ENCODE measurements at places on chromosomes 4 and X.

GRCh38 chr4:8537041-8537461 lies 43.1 kb upstream of the GPR78 start:
- DNase-seq: no peak

DNA sequence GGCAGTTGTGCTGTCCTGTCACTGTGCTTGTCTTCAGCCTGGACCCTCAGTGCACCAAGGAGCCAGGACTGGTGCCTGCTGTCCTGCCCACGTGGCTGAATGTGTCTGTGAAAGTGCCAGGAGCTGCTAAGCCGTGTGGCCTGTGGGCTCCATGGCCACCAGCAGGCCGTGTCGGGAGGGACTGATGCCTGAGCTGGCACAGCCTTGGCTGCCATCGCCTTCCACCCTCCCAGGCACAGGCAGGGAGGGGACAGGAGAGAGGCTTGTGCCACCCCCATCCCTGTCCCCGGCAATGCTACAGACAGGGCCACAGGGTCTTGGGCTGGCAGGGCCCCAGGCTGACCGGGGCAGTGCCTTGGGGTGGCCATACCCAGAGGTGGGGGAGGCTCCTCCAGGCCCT lies 24.8 kb downstream of the DOK7 start:
- DNase-seq: no peak

DNA sequence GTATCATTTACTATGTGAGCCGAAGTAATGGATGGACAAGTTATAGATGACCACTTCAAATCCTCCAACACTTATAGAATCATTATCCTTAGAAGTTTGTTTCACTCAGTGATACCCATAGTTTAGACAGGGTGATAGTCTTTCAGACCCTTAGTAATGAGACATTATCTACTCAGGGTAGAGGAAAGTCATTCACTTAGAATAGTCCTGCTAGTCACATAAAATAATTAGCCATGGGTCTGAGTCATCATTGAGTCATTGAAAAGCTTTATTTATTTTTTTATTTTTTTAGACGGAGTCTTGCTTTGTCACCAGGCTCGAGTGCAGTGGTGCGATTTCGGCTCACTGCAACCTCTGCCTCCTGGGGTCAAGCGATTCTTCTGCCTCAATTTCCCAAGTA lies 321.7 kb upstream of the FSTL5 start:
- DNase-seq: no peak

DNA sequence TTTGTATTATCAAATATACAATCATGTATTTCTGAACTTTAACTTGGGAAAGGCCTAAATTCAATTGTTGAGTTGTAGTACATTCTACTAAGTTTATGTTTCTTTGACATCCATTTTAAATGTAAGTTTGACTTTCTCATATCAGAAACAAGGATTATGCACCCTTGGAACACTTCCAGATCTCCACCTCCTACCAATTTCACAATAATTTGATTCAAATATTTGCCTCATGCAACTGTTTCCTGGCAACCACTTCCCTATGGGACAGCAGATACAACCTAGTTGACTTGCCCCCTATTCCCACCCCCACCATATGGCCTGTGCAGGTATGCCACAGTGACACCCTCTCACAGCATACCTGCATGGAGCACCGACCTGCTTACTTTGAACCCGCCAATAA lies 506.4 kb upstream of the PABPC4L start:
- no peak for DNase-seq

GRCh38 chr4:26931451-26931850 lies 70.8 kb downstream of the STIM2 start:
- no peak for DNase-seq

GRCh38 chr4:8594097-8595038 lies 1.8 kb downstream of the CPZ start:
- no peak for DNase-seq

DNA sequence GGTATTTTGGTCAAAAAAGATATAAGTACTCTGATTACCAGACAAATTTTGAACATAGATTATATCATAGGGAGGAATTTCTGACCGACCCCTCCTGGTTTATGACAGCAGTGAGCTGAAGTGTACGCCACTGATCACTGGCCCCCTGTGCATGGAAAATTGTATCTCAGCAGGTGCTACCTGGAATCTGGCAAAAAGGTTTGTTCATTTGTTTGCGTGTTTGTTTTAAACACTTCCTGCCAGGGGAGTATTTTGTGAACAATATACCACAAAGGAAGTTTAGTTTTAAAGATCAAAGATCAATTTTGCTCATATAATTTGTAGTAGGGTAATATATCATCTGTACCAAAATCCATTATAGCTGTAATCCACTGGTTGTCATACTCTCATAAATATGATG lies 219.7 kb upstream of the TENM3 start:
- no peak for DNase-seq

GRCh38 chr4:28973587-28974350 lies 1746.4 kb upstream of the PCDH7 start:
- DNase-seq: no peak

DNA sequence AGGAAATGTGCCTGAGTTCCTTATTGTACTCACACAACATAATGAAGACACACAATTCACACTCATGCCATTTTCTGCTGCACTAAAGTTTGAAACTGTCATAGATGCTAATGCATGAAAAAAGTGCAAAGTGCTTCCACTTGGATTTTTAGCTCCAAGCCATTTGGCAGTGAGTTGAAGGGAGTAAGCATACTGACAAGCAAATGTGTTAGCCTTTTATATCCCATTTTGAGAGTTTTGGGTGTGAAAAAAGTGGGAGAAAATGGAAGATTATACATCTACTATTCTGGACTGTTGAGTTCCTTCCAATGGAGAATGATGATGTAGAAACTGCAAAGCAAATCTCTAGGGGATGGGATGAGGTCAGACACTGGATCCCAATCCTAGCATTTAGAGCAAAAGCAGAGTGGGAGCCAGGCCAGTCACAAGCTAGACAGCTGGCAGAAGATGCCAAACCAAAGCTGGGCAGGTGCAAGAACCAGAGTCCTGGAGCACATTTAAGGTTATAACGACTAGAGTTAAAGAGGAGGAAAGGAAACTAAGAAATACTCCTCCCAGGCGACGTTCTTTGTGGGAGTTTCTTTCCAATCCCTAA lies 216.8 kb downstream of the FBXO8 start:
- DNase-seq: no peak

DNA sequence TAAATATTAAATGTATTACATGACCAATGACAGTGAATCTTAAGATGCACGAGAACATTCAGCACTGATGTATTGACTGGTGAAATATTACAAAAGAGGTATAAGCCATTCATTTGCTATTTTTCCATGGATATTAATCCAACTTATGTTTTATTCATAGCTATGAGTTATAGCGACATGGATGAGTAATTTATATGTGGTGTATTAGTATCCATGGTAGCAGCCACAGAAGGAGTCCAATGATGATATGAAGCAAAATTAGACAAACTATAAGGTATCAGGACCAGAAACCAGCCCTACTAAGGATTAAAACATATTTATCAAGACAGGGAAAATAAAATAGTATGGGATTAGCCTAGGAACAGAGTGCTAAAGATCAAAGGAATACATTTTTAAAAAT lies 50.7 kb downstream of the THAP9 start:
- DNase-seq: no peak

DNA sequence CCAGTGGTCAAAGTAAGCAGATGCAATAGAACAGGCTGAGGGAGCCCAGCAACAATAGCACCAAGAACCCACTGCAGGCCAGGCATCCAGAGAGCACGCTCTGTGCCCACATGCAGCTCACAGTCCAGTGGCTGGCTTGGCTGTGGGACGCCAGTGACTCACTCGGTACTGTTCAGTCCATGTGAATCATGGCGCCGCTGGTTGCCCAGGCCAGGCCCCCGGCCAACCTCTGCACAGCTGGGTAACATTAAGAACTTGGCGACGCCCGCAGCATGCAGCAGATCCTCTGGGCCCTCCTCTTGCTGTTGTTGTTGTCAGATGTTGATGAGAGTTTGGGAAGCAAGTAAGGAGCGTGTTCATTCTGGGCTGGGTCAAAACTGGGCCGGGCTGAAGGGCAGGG lies 60.5 kb downstream of the MSX1 start:
- DNase-seq: no peak

- no peak for DNase-seq
These were observed 11.2 kb upstream of the GNRHR start for GRCh38 chr4:67765401-67765800.

DNA sequence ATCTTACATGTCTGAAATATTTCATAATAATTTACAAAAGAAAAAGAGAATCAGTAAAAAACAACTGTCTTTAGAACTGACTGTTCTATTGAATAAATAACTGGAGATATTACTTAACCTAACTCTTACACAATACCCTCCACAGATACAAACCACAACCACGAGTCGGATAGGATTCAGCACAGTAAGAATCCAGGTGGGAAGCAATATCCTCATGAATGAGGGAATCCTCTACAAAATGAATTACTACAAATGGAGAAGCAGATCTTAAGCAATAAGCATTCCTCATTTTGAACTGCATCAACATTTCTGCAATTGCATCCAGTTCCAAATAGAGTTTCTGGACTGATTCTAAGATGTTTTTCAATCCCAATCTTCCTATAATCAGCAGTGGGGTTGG lies 227.1 kb downstream of the SH2D1A start:
- no peak for DNase-seq

DNA sequence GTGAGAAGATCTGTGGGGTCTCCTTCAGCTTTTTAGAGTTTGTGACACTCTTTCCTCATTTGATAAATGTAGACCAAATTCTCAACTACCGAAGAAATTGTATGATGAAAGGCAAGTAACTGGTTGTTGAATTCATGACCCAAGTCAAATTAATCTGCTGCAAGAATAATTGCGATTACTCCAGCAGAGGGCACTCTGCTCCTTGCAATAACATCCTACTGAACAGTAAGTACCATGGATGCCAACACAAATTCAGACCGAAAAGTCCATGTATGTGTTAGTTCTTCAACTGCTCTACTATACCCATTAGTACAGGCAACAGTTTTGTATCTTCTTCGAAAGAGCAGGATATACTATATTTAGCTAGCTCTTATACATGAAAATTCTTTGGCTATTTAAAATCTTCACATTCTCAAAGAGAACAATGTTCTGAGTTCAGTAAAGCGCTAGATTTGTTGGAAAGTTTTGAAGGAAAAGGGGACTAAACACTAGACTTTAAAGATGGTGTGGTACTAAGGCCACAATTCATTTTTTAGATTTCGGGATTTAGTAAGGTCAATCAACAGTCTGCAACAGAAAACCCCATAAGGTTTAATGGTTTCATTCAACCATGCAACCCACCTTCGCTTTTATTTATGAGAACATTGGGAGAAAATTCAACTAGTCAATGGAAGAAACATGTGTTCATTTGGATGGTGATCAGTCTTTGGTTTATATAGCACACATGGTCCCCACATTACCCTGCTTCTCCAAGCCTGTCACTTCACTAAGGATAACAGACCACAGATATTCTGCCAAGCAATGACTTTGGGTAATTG lies 105.4 kb upstream of the TBC1D9 start:
- DNase-seq: no peak
